ENCODE measurements at places on chromosomes 4 and X.

DNA sequence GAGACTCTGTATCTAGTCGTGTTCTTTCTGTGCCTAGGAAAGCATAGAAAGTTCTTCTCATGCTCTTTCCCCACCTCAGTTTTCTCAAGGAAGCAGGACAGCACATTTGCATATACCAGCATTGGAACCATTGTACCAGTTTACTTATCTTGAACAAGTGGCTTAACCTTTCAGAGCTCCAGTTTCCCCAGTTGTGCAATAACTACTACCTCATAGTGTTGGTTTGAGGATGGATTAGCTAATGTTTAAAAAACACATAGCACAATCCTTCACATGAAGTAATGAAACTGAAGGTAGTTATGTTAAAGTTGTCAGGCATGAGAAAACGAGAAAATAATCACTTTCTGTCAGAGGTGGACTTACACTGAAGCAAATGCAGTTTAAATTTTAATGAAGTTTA lies 92.2 kb upstream of the H2AZ1 start:
- no peak for DNase-seq

DNA sequence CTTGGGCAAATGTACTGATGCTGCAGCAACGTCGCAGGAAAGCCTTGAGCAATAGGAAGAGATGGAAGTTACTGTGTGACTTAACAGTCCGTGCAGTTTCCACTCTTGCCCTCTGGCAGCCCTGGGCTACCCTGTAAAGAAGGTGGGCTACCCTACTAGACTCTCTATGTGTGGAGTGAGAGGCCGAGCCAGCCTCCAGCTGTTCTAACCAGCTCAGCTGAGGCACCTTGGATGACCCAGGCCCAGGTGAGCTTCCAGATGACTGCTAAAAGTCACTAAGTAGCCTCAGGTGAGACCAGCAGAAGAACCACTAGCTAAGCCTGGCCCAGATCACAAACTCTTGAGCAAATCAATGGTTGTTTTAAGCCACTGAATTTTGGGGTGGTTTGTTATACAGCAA lies 34.9 kb upstream of the PPP2R2C start:
- no peak for DNase-seq

- DNase-seq, result no peak
Measured at GRCh38 chrX:40953369-40953768, 131.9 kb upstream of the USP9X start.

GRCh38 chr4:168923526-168924194 lies 86.4 kb downstream of the CBR4 start:
- no peak for DNase-seq

DNA sequence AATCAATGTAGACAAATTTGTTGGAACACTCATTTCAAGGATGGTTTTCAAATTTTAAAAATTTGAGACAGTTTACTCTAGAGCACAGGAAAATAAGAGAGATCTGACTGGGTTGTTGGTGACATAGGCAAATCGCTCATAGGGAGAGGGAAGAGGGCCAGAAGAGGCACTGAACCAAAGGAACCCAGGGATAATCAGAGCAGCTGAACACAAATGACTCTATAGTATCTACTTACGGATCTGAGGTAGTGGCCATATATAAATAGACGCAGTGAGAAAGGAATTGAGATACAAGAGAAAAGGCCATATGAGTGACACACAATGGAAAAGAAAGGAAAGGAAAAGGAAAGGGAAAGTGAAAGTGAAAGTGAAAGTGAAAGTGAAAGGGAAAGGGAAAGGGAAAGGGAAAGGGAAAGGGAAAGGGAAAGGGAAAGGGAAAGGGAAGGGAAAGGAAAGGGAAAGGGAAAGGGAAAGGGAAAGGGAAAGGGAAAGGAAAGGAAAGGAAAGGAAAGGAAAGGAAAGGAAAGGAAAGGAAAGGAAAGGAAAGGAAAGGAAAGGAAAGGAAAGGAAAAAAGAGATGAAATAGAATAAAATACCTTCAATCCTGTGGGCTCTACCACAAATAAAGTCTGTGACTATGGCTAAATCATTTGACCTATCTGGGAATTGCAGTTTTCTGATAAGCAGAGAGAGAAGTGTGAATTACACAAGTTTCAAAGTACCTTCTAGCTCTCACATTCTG lies 759.2 kb downstream of the DMD start:
- DNase-seq, result no peak

- DNase-seq, result no peak
Measured at GRCh38 chrX:7179446-7179845, 31.5 kb upstream of the PUDP start.

Data from substantia nigra (tissue), 51 donors.